ENCODE measurements at places on chromosomes 6 and 20.

DNA sequence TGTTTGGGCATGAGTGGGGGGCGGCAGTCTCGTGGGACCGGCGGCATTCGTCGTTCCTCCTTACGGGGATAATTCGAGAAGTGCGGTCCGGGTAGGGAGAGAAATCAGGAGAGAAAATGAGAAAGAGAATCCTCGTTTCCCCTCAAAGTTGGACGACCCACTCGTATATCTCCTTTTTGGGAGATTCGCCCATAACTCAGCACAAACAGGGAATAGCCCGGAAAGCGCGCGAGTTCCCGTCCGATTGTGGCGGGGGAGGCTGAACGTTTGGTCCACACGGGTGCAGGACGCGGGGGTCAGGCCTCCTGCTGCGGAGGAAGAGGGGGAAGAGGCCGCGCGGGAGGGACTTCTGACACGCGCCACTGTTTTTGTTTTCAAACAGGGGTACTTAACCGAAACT lies 42.4 kb downstream of the POPDC3 start:
- no peak for DNase-seq

DNA sequence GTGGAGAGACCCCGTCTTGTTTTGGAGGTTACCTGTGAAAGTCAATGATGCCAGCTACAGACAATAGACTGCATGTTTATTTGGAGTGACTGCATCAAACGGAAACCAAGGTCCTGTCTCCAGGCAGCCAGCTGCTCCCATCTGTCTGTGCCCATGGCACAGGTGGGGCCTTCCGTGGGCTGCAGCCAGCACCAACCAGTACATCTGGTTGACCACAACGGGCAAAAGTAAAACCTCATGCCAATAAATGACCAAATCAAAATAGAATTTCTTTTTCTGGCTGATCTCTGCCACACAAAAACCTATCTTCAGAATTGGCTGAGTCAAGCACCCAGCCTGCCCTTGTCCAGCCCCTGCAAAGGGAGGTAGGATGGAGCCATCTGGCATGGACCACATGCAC lies 33.5 kb downstream of the DLL1 start:
- DNase-seq = no peak

DNA sequence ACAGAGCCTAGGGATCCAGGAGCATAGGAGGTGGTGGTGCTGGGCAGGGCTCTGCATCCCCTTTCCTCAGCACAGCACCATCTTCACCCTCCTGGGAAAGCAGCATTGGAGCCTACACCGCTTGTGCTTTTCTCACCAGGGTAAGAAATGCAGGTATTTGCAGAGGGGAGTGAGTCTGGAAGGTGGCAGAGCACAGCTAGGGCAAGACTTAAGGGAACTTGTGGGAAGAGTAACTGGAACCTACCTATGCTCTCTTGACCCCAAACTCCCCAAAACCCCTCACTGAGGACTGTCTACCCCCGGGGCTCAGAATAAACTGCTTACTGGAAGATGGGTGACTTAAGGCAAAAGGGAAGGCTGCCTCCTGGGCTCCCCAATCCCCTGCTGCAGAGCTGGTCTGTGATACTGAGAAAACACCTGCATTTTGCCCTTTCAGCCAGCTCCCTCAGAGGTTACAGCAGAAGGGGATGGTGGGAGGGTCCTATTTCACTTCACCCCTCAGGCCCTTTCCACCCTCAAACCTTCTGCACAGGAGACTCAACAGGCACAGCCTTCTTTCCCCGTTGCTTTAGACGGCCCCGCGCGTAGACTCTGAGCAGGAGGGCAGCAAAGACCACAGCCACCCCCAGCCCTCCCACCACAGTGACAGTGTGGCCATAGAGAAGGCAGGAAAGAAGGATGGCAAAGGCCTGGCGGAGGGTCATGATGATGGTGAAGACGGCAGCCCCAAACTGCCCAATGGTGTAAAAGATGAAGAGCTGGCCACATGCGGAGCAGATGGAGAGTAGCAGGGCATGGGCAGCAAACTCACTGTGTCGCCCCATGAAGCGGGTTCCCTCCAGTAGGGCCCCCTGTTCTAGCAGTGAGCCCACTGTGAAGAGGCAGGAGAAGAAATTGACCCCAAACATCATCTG lies 2.9 kb downstream of the SLC35B2 start:
- no peak for DNase-seq

DNA sequence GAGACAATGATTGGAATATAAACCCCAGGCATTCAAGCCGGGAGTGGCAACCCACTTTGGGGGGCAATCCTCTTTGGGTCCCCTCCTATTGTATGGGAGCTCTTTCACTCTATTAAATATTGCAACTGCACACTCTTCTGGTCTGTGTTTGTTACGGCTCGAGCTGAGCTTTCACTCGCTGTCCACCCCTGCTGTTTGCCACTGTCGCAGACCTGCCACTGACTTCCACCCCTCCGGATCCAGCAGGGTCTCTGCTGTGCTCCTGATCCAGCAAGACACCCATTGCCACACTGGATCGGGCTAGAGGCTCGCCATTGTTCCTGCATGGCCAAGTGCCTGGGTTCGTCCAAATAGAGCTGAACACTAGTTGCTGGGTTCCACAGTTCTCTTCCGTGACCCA lies 222.8 kb upstream of the MANEA start:
- no peak for DNase-seq

DNA sequence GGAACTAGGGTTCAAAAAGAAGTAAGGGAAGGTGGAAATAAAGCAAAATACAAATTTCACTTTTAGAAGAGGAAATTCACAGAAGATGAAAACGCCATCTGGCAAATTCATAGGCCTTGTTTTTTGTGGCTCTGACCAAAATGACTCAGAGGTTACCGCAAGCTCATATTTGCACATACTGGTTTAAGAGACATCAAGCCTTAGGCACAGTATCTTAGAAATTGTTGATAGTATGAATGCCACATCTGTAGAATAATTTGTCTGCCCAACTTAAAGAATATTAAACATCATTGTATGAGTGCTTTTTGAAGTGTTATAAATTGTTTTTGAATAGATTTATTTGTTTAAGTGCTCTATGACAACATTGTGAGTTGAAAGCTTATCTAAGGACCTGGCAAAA lies 10.6 kb downstream of the TAAR1 start:
- DNase-seq = no peak

DNA sequence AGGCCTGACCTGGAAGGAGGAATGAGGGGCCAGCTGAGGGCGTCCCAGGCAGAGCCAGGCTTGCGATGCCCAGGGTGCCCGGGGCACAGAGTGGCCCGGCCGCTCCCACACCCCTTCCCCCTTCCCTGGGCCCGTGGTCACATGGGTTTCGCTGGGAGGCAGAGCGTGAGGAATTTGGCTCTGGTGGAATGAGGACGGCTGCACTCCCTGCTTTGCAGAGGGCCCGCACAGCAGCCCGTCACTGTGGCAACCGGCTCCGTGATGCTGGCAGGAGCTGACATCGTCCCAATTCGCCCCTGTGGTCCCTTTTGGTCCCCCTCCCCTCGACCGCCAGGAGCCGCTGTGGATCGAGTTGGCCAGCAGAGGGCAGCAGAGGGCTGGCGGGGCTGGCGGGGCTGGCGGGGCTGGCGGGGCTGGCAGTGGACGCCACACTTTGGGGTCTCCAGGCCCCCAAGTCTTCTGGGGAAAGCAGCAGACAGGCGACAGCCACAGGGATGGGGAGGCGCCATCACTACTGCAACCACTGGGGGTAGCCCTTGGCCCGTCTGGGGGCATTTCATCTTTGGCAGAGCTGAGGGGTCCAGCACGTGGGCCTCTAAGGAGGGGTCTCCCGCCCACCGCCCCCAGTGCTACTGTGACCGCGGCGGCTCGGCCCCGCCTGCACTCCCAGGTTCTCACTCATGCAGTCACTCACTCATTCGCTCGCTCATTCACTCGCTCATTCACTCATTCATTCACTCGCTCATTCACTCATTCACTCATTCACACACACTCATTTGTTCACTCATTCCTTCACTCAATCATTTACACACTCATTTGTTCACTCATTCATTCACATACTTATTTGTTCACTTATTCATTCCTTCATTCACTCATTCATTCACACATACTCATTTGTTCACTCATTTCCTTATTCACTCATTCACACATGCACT lies 49.7 kb upstream of the BHLHE23 start:
- DNase-seq = peak; percentile 64

GRCh38 chr20:51756653-51757052 lies 11.5 kb downstream of the ATP9A start:
- DNase-seq = no peak
